ENCODE measurements at places on chromosomes 7 and 10. TPM values are rescaled to one million over a fixed set of nuclear protein-coding genes. Genes with fewer than 3 reads are reported as not detected.

Gene OR2A42
- total RNA-seq: not detected

Gene CAV1
- 614 TPM for total RNA-seq

Gene RPEL1
- under 0.01 TPM for total RNA-seq

Gene LIPN
- not detected for total RNA-seq

Gene TIMM23
- total RNA-seq: 84.8 TPM

Gene COL28A1
- not detected for total RNA-seq

Gene GARIN1A
- 1.5 TPM for total RNA-seq

Gene TRA2A
- total RNA-seq: 17.2 TPM

Gene CCL24
- not detected for total RNA-seq

Gene SCRN1
- 111 TPM for total RNA-seq

Gene ASZ1
- total RNA-seq: not detected

Gene PRKCQ
- total RNA-seq: not detected

Gene CYP3A7
- total RNA-seq: 0.33 TPM

Gene SEMA3A
- total RNA-seq: 117 TPM

Gene ERVW-1
- total RNA-seq: not detected

Gene TSPAN15
- 0.44 TPM for total RNA-seq

Gene FOXI2
- not detected for total RNA-seq

Gene RTKN2
- 1.3 TPM for total RNA-seq

Gene C10orf53
- not detected for total RNA-seq

Gene WNT8B
- total RNA-seq: not detected

Gene TAS2R41
- total RNA-seq: 0.17 TPM

Gene SLC26A5
- total RNA-seq: not detected

Gene HOXA9
- total RNA-seq: 0.15 TPM

Gene FOXP2
- 10.9 TPM for total RNA-seq

Gene SPAM1
- total RNA-seq: not detected

Gene NRP1
- 370 TPM for total RNA-seq

Gene ARMC3
- not detected for total RNA-seq
